ENCODE measurements at places on chromosomes 11 and 22.

DNA sequence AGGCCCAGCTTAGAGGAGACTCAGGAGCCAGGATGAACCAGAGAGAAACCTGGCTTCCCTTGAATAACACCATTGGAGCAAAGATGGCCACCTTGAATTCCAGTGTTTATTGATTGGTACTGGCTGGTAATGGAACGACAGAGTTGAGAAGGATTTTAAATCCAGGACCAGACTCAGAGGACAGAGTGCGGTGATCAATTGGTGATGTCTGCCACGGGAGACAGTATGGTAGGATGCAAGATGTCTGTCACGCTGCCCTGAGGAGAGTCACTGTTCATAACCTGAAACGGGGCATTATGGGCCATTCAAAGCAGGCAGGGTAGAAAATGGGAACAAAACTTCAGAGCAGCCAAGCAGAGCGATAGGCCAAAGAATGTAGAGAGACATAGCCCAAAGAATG, 55.4 kb upstream of the ISX start:
- no peak for DNase-seq

- DNase-seq, result no peak
Observed at GRCh38 chr22:39932918-39933649, 27.1 kb upstream of the TMA7B start.

DNA sequence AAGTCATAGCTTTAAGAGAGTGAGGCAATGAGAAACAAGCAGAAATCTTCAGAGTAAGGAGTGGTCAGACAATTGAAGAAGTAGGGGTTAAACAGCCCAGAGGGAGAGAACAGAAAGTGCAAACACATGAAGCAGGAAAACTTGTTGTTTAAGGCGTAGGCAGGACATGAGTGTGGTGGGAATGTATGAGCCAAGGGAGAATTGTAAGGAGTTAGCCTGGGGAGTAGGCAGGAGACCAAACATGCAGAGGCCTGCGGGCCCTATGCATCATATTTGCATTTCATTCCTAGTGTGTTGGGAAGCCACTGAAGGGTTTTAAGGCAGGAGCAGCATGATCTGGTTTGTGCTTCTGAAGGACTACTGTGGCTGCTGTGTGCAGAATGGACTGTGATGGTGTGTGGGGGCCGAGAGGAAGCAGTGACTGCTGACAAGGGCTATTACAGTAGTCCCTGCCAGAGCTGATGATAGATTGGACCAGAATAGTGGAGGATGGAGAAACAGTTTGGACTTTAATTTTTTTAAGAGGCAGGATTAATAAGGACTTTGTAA, 179.9 kb upstream of the C11orf87 start:
- DNase-seq, result no peak

DNA sequence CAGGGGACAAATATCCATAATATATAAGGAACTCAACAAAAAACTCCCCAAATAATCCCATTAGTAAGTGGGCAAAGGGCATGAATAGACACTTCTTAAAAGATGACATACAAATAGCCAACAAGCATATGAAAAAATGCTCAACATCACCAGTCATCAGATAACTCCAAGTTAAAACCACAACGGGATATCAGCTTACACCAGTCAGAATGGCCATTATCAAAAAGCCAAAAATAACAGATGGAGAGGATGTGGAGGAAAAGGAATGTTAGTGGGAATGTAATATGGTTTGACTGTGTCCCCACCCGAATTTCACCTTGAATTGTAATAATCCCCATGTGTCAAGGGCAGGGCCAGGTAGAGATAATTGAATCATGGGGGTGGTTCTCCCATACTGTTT, 350.1 kb downstream of the GUCY1A2 start:
- DNase-seq, result peak; percentile 44

GRCh38 chr11:62774407-62774806, 3.2 kb downstream of the TAF6L start:
- no peak for DNase-seq

DNA sequence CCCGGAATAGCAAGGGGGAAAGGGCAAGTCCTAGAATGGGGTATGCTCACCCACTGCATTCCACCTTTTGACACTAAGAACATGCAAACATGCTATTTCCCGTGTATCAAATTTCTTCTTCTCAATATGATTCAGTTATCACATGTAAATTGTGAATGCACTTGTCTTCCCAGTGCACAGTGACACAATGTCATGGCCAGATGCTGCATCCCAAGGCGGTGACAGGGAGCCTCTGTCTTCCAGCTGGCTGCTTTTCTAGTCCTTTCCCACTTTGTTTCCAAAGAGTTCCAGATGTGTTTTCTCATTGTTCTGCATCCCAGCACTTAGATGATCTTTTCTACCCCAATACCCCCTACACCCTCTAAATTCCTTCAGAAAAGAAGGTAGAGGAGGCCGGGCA, 12.4 kb downstream of the SLC25A18 start:
- no peak for DNase-seq

- DNase-seq, result no peak
Observed at GRCh38 chr11:73656985-73657384, 10.6 kb downstream of the PLEKHB1 start.

- peak; percentile 7 for DNase-seq
Observed at GRCh38 chr11:123475469-123475868, 45.4 kb downstream of the GRAMD1B start.

GRCh38 chr11:116869610-116870009, 32.2 kb upstream of the APOA1 start:
- no peak for DNase-seq

GRCh38 chr11:128422576-128423370, 164.6 kb downstream of the ETS1 start:
- no peak for DNase-seq

- DNase-seq, result peak; percentile 67
Observed at GRCh38 chr11:43419460-43419859, 60.7 kb downstream of the TTC17 start.

DNA sequence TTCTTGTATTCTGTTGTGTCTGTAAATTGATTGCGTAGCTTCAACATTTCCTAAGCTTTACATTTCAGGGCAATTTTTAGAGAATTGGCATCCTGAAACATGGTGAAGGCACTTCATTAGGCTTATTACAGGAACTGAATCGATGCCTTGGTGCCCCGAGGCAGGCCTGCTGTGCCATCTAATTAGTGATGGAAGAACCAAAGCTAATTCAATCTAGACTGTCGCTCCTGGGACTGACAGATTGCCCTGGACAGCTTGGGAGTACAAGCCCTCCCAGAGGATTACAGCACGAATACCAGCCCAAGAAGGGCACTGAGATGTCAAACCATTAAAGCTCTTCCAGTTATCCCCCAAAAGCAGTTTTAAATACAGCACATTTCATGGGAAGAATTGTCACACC, 243.2 kb upstream of the ZC3H12C start:
- DNase-seq, result no peak

DNA sequence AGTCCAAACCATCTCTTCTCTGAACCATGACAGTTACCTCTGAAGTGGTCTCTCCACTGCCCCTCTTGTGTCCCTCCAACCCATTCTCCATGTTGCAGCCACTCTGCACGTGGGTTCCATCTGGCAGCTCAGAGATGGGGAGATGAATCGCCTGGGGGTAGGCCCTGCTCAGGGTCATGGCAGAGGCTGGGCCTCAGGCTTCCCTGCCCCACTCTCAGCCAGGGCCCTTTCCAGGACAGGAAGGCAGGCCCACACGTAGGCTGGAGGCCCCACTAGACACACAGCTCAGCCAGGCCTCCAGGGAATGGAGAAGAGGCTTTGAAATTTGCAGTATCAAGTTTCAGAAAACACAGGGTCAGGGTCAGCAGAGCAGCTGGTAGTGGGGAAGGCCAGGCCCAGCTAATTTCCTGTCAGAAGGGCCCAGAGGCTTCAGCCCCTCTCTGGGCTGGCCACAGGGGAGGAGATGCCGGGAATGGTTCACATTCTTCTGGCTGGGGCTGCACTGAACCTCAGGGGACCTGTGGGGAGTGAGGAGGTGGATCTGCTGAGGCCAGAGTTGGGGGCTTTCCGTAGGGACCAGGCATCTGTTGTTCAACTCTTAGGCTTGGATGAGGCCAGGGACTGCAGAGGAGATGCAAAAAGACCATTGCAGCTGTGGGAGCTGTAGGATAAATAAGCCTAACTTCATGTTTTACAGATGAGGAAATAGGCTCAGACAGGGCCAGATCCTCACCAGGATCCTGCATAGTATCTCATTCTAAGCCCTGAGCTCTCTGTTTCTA, 101.6 kb downstream of the SWAP70 start:
- peak; percentile 91 for DNase-seq

DNA sequence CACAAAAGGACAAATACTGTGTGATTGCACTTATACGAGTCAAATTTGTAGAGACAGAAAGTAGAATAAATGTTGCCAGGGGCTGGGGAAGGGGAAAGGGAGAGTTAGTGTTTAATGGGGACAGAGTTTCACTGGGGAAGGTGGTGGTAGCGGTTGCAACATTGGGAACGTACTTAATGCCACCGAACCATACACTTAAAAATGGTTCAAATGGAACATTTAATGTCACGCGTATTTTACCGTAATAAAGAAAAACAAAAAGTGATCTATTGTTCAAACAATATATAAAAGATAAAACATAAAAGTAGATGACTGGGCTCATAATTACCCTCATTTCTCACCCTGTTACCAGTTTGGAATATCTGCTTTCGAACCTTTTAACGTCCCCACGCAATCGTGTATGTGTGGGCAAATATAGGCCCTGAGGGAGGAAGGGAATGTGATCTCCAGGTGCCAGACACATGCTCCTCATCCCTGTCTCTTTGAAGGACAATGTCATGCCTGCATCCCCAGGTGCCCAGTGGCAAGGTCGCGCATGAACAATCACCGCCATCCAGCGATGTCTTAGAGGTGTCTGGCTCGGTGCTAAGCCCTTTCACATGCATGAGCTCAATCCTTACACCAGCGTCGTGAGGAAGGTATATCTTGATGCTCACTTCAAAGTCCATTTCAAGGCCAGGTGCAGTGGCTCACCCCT, 35.3 kb downstream of the LIF start:
- DNase-seq, result no peak

- peak; percentile 84 for DNase-seq
Observed at GRCh38 chr11:568306-569157, 7.7 kb upstream of the PHRF1 start.

- DNase-seq, result no peak
Observed at GRCh38 chr11:121508449-121508848, 55.7 kb upstream of the SORL1-AS1 start.

GRCh38 chr11:79932612-79933011, 491.8 kb upstream of the TENM4 start:
- DNase-seq, result no peak

DNA sequence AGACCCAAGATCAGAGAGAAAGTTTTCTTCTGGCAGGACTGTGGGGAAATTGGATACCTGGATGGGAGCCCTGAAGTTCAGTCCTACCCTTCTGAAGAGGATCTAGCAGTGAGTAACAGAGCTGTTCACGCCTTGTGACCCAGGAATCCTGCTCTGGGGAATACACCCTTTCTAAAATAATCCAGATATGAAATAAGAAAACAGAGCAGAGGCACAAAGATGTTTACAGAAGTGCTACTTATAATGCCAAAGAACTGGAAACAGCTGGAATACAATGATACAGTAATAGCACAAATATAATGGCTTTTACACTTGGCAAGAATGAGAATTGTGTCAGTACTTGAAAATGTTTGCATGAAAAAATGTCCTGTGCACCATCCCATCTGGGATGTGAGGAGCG, 304.0 kb upstream of the NARS2 start:
- no peak for DNase-seq

- DNase-seq, result no peak
Observed at GRCh38 chr11:48025293-48025983, 45.1 kb downstream of the PTPRJ start.

GRCh38 chr11:65927904-65928397, 8.7 kb downstream of the DRAP1 start:
- peak; percentile 21 for DNase-seq

DNA sequence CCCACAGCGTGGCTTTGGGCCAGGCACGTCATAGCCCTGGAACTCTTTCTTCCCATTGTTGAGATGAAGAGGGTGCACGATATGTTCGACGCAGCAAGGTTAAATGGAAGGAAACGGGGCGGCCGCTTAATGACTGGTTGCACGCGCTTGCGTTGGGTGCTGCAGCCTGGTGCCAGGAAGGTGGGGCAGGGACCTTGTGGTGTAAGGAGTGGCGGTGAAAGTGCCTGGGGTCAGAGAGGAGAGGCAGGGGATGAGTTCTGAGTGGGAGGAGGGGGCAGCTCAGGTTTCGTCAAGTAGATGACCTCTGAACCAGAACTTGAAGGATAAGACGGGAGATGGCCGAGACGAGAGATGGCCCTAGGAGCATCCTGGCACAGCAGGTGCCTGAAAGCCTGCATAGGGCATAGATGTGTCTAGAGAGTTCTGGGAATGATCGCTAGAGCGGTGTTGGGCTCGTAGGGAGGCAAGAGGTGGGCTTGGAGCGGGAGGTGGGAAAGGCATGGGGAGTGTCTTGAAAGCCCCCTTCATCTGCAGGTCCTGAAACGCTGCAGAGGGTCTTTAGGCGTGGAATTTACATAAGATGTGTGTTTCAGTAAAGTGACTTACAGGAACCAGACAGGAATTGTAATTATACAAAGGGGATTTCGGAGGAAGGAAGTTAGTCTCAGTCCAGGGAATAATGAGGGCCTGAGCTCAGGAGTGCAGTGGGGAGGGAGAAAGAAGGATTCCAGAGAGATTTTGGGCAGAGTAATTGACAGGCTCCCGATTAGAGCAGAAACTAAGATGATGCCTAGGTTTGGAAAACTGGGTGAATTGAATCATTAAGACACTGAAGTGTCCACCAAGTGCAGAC, 43.2 kb upstream of the CLDN5 start:
- no peak for DNase-seq

Measured in fibroblast of lung (primary cell).